ENCODE measurements at places on chromosomes 1 and 21.
A peak's percentile ranks its signal among the peaks of the same experiment; 100 is the strongest.

DNA sequence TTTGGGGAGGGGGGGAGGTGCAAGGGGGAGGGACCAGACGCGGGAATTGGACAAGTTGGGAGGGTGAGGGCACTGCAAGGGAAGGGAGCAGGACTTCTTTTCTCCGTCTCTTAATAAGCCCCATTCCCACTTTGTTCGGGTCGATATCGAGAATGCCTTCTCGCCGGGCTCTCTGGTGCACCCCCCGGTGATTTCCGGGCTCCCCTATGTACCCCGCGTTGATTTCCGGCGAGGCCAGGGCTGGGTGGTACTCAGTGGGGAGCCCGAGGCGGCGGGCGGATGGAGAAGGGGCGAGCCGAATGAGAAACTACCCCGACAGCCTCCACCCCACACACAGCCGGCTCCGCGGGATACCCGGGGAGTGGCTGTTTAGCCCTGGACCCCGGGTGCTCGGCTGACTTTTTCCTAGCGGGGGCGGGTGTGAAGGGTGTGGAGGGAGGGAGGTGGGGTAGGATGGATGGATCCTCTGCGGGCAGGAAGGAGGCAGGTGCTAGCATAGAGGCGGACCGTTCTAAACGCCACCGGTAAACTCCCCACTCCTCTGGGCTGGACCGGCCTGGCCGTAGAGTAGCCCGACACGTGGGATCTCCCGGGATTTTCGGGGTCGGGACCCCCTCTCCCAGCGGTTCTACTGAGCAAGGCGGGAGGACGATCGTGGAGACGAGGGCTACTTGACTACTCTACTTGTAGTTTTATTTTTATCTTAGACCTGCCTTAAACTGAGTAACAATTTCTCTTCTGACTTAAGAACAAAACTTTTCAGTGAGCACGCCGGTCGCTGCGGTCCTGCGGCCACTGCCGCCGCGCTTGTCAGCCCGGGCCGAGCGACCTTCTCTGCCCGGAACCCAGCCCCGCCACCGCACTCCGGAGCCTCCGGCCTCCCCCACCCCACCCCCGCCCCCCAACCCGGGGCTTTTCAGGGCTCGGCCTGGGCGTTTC lies 1.0 kb downstream of the RNF220 start:
- no peak for DNase-seq

- peak; percentile 68 for DNase-seq
Measured at GRCh38 chr1:240352769-240353168, 259.2 kb downstream of the GREM2 start.

GRCh38 chr1:117599286-117600221 lies 6.3 kb upstream of the TENT5C start:
- DNase-seq: no peak

DNA sequence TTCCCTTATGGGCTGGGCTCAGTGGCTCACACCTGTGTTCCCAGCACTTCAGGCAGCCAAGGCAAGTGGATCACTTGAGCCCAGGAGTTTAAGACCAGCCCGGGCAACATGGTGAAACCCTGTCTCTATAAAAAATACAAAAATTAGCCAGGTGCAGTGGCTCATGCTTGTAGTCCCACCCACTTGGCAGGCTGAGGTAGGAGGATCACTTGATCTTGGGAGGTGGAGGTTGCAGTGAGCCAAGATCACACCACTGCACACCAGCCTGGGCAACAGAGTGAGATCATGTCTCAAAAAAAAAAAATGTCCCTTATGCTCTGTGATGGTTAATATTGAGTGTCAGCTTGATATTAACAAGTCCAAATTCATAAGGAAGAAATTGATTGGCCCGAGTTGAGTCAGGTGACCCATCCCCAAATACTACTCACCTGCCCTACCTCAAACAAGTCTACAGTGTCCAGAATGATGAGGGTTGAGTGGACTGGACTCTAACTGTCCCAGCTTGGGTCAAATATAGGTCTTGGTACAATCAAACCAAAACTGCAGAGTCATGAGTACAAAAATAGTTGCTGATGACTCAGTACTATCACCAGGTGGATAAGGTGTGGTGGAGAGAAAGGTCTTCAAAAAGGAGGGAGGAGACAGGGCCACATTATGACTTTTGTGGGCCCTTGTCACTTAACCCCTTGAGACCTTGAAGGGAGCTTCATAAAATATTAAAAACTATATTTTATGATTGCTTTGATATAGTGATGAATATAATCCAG lies 161.0 kb downstream of the ZNF326 start:
- DNase-seq: no peak

DNA sequence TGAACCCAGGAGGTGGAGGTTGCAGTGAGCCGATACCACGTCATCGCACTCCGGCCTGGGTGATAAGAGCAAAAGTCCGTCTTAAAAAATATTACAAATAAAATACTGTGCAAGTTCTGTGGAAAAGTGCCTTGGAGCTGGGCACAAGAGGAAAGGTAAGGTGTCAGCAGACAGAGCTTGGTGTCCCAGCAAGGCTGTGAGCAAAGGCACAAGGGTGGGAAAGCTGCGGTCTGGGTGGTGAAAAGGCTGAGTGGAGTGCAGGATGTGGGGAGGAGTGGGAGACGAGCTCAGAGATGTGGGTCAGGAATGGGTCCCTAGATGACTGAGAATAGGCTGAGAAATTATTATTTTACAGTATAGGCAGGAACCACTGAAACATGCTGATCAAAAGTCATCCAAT lies 150.6 kb downstream of the RHOU start:
- DNase-seq: no peak

- no peak for DNase-seq
Measured at GRCh38 chr21:32103361-32103760, 175.5 kb downstream of the MIS18A start.

GRCh38 chr1:79760531-79760930 lies 754.0 kb upstream of the ADGRL4 start:
- no peak for DNase-seq

DNA sequence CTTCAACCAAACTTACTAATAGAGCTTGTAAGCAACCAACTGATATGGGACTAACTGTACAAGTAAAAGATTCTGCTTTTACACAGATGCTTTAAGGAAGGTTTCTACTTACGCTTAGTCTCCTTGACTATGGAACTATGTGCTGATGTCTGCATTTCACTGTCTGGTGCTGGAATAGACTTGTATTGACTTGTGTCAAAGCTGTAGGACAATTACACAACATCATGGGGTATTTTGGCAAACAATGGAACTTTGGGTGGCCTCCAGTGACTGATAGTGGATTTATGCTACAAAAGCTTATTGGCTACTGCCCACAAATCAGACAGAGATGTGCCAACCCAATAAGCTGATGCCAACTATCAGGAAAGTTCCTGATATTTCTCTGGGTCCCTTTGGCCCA lies 10.6 kb downstream of the CBR1 start:
- no peak for DNase-seq

- DNase-seq: no peak
Measured at GRCh38 chr1:2289607-2290006, 61.5 kb downstream of the SKI start.

- DNase-seq: no peak
Measured at GRCh38 chr1:154318386-154318785, 2.5 kb upstream of the AQP10 start.

DNA sequence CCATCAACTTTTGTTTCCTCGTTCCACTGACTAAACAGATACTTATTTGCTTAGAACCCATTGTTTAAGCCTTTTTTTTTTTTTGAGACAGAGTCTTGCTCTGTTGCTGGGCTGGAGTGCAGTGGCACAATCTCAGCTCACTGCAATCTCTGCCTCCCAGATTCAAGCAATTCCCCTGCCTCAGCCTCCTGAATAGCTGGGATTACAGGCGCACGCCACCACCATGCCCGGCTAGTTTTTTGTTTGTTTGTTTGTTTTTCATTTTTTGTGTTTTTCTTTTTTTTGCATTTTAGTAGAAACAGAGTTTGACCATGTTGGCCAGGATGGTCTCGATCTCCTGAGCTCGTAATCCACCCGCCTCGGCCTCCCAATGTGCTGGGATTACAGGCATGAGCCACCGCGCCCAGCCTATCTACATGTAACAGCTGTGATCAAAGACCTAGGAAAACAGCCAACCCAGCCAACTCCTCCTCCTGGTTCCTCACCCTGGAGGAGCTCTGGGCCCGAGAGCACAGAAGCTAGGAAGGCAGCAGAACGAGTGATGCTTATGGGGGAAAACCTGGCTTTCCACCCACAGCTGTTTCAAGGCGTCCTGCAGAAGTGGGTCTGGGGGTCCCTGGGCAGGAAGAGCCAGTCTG lies 32.9 kb downstream of the KCNN3 start:
- DNase-seq: no peak

- no peak for DNase-seq
Measured at GRCh38 chr1:219988387-219988786, 57.9 kb downstream of the EPRS1 start.

DNA sequence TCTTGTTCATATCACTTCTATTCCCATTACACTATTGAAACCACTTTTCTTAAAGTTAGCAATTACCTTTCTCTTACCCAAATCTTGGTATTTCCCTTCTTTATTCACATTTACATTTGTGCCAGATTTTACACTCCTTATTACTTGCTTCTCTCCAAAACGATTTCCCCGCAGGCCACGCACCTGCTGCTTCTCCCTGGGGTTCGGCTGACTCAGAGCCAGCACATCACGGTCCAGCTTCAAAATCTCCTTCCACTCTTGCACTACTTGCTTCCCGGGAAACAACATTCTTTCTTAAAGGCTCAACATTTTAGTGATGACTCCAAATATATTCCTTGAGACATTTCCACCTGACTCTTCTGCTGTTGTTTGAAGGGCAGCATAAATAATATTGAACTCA lies 20.7 kb downstream of the LHX9 start:
- DNase-seq: no peak

- no peak for DNase-seq
Measured at GRCh38 chr1:233163696-233164095, 131.8 kb downstream of the PCNX2 start.

GRCh38 chr1:118339400-118340124 lies 154.5 kb upstream of the SPAG17 start:
- DNase-seq: no peak

DNA sequence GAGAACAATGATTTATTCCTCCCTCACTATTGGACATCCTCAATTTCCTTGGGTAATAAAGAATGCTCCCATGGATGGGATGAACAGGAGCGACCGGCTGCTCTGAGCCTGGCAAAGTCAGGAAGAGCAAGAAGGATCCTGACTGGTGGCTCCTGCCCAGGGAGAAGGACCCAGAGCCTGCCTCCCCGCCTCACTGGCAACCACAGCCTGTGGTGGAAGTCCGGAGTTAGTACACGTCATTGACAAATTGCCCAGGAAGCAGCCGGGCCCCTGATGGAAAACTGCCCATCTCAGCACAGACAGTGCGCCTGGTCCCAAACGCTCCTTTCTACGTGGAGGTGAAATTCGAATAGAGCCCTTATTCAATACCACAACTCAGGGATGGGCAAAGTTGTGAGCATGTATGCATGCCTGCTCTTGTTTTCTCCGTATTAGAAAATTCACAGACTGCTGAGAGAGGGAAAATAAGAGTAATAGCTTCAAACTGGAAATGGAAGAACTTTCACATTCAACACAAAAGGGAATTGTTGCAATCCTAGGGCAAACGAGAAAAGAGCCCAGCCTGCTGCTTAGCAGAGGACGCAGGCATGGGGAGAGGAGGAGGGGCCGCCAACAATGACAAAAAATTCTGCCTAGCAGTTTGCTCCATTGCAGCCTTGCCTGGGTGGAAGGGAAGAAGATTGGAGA lies 397.1 kb upstream of the VAMP3 start:
- DNase-seq: peak; percentile 40

- DNase-seq: no peak
Measured at GRCh38 chr1:117747605-117748004, 141.8 kb downstream of the TENT5C start.

DNA sequence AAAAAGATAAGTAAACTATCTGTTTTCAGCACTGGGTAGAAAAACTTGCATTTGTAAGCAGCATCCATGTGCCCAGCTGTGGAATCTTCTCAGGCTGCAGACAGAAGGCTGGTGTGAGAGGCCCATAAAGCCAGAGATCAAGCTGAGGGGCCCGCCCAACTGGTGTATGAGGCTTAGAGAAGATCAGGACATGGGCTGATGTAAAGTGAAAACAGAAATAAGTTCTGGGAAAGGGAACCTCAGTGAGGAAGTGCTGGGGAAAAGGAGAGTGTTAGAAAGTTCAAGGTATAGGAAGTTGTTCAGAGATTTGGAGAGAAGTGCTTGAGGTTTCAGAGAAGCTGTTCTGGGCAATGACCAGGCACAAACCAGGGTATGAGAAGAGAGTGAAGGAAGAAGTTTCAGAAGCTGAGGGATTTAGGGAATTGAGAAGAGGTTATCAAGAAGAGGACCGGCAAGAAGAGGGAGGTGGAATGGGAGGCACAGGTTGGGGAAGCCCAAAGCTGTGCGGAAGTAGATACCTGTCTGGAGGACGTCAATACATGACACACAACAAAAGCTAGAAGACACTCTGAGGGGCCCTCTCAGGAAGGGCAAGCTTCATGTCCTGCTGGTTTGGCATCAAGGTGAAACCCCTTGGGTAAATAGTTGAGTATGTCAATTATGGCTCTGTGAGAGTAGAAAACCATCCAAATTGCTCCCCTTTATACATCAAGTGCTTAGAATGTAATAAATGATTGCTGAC lies 2.7 kb upstream of the CD5L start:
- DNase-seq: no peak

- DNase-seq: no peak
Measured at GRCh38 chr1:46812065-46812963, 13.5 kb downstream of the CYP4B1 start.

- no peak for DNase-seq
Measured at GRCh38 chr1:206468571-206468970, 1.7 kb upstream of the IKBKE start.

- no peak for DNase-seq
Measured at GRCh38 chr1:24506691-24507381, 4.2 kb downstream of the RCAN3 start.

DNA sequence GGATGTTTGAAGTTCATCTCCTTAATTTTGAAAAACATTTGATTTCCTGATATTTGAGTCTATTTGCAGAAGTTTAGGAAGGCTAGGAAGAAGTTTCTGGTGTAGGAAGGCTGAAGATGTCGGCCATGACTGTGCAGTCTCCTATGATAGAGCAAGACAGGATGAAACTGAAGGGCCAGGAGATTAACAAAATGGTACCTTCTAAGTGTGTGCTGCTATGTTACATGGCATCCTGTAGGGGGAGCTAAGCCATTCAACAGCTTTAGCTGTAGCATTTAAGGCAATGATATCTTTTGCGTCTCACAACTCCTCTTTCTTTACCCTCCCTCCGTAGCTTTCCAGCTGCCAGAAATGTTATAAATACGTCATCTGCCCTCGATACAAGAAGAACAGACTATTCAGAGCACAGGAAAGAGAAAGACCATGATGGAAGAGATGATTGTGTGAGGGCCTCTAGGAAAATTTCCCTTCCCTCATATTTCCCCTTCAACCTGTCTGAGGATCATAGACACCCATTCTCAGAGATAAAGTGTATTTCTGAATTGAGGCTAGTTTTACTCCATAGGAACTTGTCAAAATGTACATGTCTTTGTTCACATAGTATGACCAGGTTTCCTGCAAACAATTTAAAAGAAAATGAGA lies 61.1 kb downstream of the XCL1 start:
- DNase-seq: no peak

GRCh38 chr1:24862775-24863483 lies 67.1 kb downstream of the RUNX3 start:
- no peak for DNase-seq

GRCh38 chr1:25609921-25610320 lies 6.7 kb upstream of the MAN1C1 start:
- no peak for DNase-seq

GRCh38 chr1:26300578-26301275 lies 5.7 kb downstream of the UBXN11 start:
- no peak for DNase-seq

GRCh38 chr1:37888022-37888700 lies 28.8 kb upstream of the MTF1 start:
- no peak for DNase-seq

Measured in astrocyte of the spinal cord (primary cell).